Stimulated activated CD8-positive, alpha-beta memory T cell treated with anti-CD3 and anti-CD28 coated beads, Interleukin-4, amount 100 ng/mL, for 4 hours (primary cell): ENCODE measurements at places on chromosomes 6 and 20.

- no peak for DNase-seq
Observed at GRCh38 chr6:87658516-87658915, 43.5 kb downstream of the AKIRIN2 start.

GRCh38 chr20:37421060-37421905 lies 75.3 kb downstream of the SRC start:
- DNase-seq = no peak

DNA sequence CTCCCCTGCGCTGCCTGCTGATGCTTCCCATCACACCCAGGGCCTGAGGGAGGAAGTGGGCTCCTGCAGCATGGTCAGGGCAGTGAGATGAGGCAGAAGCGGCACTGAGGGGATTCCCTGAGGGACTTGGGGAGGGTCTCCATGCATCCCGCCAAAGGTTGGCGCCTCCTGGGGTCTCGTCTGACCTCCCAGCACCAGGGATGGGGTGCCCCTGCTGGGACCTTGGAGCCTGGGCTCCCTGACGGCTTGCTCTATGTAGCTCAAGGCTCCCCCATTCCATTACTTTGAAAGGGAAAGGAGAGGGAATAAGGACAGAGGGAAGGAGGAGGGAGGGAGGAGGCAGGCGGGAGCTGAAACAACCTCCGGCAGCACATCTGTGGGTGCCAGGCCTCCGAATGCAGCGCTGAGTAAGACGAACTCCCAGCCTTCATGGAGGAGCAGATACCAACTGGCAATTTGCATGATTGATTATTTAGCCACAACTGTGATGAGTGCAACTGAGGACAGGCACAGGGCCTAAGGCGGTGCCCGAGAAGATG lies 259.3 kb downstream of the ERMARD start:
- DNase-seq = no peak

GRCh38 chr6:16354692-16355091 lies 116.3 kb downstream of the GMPR start:
- no peak for DNase-seq

GRCh38 chr20:59850018-59850641 lies 83.3 kb downstream of the SYCP2 start:
- DNase-seq = no peak

GRCh38 chr6:46990031-46990644 lies 52.0 kb downstream of the ADGRF1 start:
- DNase-seq = no peak
